ENCODE measurements at places on chromosomes 12 and 14.

DNA sequence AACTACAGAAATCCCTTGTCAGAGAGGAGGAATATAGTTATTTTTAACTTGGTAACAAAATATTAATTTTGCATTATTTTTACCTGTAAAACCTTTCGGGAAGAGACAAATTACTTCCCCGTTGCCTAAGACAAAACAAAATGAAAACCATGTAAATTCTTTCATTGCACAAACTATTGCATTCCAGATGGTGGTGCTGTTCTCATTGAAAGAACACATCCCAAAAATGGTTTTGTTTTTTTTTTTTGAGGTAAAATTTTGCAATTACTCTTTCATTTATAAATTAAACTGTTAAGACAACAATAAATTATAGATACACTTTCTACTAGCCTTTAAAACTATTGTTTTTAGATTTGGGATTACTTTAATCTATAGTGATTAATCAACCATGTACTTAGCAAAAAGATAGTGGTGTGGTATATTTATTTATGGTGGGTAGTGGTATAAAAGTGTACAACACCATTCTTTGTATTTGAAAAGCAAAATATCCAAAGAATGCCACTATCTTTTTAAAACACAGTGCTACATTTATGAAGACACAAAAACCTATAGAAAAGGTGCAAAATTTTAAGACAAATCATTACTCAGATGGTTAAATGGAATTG, 115.5 kb downstream of the SLC38A1 start:
- no peak for DNase-seq

GRCh38 chr14:63510538-63510937, 32.6 kb downstream of the PPP2R5E start:
- no peak for DNase-seq

- DNase-seq = no peak
These were observed 155.2 kb downstream of the RPL10L start for GRCh38 chr14:46496409-46496808.

GRCh38 chr12:98819821-98820404, 174.8 kb downstream of the APAF1 start:
- DNase-seq = no peak

DNA sequence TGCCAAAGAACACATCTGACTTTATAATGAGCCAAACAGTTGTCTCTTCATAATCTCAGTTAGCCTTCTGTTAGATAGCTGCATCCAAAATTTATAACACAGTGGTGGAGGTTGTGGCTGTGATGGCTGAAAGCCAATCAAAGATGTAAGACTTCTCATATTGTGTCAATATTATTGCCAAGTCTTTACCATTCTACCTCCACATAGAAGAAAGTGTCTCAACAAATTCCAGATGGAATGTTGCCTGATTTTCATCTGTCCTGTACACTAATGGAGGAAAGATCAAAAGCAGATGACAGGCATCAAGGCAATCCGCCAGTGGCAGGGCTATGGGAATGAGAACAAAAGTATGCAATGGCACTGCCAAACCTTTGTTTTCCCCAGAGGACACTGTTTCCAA, 813.1 kb upstream of the NOVA1 start:
- DNase-seq = no peak

Measured in gastrocnemius medialis (tissue), 4 donors.